ENCODE measurements at places on chromosomes 13 and 19.

GRCh38 chr13:29428310-29429181 lies 166.9 kb downstream of the SLC7A1 start:
- no peak for DNase-seq

- DNase-seq, result no peak
These were observed 1.1 kb downstream of the GYS1 start for GRCh38 chr19:48991873-48992580.

DNA sequence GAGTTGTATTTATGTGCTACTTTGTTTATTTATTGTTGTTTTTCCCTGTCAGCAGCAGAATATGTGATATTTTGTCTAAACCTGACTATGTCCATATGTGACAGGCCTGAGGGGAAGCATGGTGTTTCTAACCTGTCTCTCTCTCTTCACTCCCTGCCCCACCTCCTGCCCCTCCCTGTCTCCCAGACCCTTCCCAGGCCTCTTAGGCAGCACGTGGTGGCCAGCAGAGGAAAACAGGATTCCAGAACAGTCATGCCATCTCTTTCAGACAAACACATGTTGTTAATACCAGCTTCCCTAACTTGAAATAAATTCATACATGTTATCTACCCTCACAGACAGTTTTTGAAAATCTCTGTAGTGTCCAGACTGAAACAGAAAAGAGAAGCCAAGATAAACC lies 31.0 kb upstream of the ATP11A start:
- DNase-seq, result no peak

DNA sequence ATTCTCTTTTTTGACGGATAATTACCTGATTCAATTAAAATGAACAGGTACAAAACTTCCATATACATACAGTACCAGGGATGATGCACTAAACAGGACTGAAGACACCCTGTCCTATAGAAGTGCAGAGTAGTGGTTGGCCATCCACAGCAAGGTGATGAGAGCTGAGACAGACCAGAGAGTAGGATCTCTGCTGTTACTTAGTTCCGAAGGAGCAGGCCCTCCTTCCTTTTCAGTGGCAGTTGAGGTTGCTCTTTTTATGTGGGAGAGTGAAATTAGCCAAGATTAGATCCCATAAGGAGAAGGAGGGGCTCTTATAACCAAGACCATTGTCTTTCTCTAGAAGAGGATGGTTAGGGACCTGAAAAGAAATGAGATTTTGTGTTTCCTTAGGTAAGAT lies 4.0 kb downstream of the PDS5B start:
- DNase-seq, result no peak

- DNase-seq, result no peak
These were observed 523 bp downstream of the ELAVL1 start for GRCh38 chr19:8004723-8005513.

- DNase-seq, result peak; percentile 63
These were observed at the start of gene ZNF677 for GRCh38 chr19:53254411-53255341. ZNF677 (minus strand) TSS chr19:53254873; CDS start chr19:53251550, 3,323 bp downstream.

- no peak for DNase-seq
These were observed 1718.9 kb upstream of the MIR17HG start for GRCh38 chr13:89628567-89628966.

- DNase-seq, result no peak
These were observed 176.1 kb downstream of the TM9SF2 start for GRCh38 chr13:99677116-99677951.

GRCh38 chr19:1748115-1748872 lies 5.0 kb upstream of the ONECUT3 start:
- DNase-seq, result no peak

DNA sequence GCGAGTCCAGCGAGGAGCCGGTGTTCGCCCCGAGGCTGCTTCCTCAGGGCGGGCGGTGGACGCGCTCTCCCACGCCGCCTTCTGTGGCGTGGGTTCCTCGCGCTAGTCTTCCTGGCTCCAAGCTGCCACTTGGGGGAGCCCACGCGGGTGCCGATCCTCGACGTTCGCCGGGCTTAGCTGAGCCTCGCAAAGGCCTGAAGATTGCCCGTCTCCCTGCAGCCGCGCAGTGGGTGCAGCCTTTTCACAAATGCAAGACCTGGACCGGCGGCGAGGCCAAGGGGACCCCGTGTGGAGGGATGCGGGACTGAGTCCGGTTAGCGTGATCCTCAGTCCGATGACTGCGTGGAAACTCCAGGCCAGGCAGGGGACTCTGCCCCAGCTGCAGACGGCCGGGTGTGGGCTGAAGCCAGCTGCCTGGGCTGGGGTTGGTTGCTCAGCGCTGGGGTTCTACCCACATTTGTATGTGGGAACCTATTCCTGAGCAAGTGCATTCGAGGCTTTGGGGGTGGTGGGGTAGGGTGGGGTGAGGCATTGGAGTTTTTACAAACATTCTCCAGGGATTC lies 16.6 kb upstream of the LRP3 start:
- DNase-seq, result peak; percentile 67

DNA sequence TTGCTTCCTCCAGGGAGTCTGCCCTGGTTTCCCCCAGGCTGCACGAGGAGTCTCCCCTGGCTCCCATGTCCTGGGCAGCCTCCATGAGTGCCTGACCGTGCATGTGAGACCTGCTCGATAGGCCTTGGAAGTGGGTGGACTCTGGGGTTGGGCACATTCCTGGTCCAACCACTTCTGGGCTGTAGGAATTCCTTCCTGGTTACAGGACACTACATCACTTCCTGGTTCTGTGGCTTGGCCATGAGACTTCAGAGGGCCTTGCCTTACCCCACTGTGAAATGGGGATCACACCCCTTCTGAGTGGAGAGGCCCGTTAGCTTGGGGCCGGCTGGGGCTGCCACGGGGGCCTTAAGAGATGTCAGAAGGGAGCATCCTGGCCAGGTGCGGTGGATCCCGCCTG lies 4.0 kb upstream of the ZNF628 start:
- DNase-seq, result no peak

DNA sequence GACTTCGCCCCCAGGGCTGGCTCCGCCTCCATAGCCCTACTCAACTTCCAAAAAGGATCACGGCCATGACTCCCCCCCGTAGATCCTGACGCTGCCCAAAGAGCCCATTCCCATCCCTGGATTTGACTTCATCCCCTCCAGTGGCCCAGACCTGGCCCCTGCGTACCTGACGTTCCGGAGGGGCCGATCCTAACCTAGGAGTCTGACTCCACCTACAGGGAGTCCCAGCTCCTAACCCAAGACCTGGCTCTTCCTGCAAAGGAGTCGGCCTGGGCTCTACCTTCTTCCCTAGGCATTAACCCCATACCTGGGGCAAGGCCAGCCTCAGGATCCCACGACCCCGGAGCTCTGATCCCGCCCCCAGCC lies 10.8 kb downstream of the STAP2 start:
- DNase-seq, result no peak

GRCh38 chr19:31312009-31312676 lies 37.1 kb downstream of the TSHZ3 start:
- no peak for DNase-seq

GRCh38 chr13:63024458-63024857 lies 1608.8 kb upstream of the PCDH20 start:
- no peak for DNase-seq

Measured in activated T-cell treated with anti-CD3 and anti-CD28 coated beads for 1 hour (primary cell).